A549 treated with ZK216348 at 1 μM for 4 hours (cell line): ENCODE measurements at places on chromosomes 2 and 18. TPM values are rescaled to one million over a fixed set of nuclear protein-coding genes. Genes with fewer than 3 reads are reported as not detected.

MEP1B gene
- total RNA-seq, result 0.09 TPM in 1 of 5 replicates, not detected in the others

CRYGC gene
- total RNA-seq, result not detected in 5 replicates

SLC5A7 gene
- total RNA-seq, result not detected in 5 replicates

SLC14A1 gene
- not detected in 5 replicates for total RNA-seq

ADAM23 gene
- total RNA-seq, result 9.1 to 12.6 TPM (median 10.1 TPM) in 5 replicates

WIPF1 gene
- total RNA-seq, result 14.0 to 29.4 TPM (median 23.3 TPM) in 5 replicates

SCN3A gene
- 0.01 to 0.02 TPM in 2 of 5 replicates, not detected in the others for total RNA-seq

SEC11C gene
- total RNA-seq, result 57.1 to 66.4 TPM (median 61.8 TPM) in 5 replicates
